Left ventricle myocardium inferior (tissue), 1 donor: ENCODE measurements at places on chromosomes 7 and 10.

GRCh38 chr10:118108194-118109026, 61.7 kb upstream of the RAB11FIP2 start:
- no peaks in the 10 kb centered on the region for H3K4me1 ChIP-seq
- peaks cover 5% of the 10 kb centered on the region for H3K27me3 ChIP-seq
- no peak overlapping the region for H3K4me3 ChIP-seq
- no peak overlapping the region for H3K27ac ChIP-seq

- no peaks in the 10 kb centered on the region for H3K36me3 ChIP-seq
- DNase-seq, result no peak
- H3K27ac ChIP-seq, result no peak overlapping the region
- H3K4me3 ChIP-seq, result no peak overlapping the region
- H3K27me3 ChIP-seq, result no peaks in the 10 kb centered on the region
Measured at GRCh38 chr7:130426564-130426963, 14.3 kb downstream of the CEP41 start.

GRCh38 chr7:101624246-101625001, 4.7 kb downstream of the MYL10 start:
- H3K4me3 ChIP-seq, result no peak overlapping the region
- peaks cover 75% of the 10 kb centered on the region for H3K27me3 ChIP-seq
- no peaks in the 10 kb centered on the region for H3K4me1 ChIP-seq
- H3K36me3 ChIP-seq, result no peaks in the 10 kb centered on the region
- DNase-seq, result no peak

DNA sequence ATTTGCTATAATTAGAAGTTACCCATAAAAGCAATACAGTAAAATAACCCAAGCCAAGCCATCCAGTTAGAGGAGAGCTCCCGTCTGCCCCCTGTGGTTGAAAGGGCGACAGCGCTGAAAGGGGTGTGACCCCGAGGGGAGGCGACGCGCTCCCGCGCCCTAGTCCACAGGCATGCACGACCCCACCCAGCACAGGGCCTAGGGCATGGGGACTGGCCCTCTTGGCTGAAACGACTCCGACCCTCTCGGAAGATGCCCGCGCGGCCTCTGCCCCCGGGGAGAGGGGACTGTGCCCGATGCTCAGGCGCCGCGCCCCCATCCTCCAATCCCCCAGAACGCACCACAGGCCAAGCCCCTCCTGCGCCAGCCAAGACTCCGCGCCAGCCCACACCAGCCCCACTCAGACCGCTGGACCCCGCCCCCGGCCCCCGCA, 64.0 kb downstream of the CSGALNACT2 start:
- H3K36me3 ChIP-seq, result no peaks in the 10 kb centered on the region
- H3K27ac ChIP-seq, result no peak overlapping the region
- peak overlapping the region; percentile 58 for H3K4me3 ChIP-seq
- H3K27me3 ChIP-seq, result peaks cover 47% of the 10 kb centered on the region

- H3K4me1 ChIP-seq, result peaks cover 14% of the 10 kb centered on the region
- no peak for DNase-seq
- peak overlapping the region; percentile 80 for H3K27ac ChIP-seq
- no peaks in the 10 kb centered on the region for H3K36me3 ChIP-seq
- no peak overlapping the region for H3K4me3 ChIP-seq
Measured at GRCh38 chr7:44595934-44596635, 10.3 kb upstream of the OGDH start.

DNA sequence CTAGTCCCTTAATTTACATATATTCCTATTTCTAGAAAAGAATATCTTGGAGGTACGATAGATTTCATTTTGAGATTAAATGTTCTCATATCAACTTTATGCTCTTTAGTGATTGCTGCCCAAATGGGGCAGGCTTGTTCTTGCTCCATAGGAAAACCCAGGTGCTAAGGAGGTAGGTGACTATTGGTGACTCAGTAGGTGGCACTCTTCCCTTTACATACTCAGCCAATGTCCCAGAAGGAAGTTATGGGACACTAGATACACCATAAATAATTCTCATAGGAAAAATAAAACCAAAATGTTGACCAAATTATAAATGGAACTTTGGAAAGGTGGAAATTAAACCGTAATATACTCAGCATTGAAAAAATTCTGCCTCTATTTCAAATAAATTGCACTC, 4.0 kb downstream of the SKAP2 start:
- H3K27ac ChIP-seq, result no peak overlapping the region
- peaks cover 11% of the 10 kb centered on the region for H3K4me1 ChIP-seq
- H3K4me3 ChIP-seq, result no peak overlapping the region
- no peaks in the 10 kb centered on the region for H3K36me3 ChIP-seq
